ENCODE measurements at places on chromosomes 16 and 17.
A peak's percentile ranks its signal among the peaks of the same experiment; 100 is the strongest.

- DNase-seq = no peak
These were observed 33.3 kb downstream of the PECAM1 start for GRCh38 chr17:64357191-64357981.

DNA sequence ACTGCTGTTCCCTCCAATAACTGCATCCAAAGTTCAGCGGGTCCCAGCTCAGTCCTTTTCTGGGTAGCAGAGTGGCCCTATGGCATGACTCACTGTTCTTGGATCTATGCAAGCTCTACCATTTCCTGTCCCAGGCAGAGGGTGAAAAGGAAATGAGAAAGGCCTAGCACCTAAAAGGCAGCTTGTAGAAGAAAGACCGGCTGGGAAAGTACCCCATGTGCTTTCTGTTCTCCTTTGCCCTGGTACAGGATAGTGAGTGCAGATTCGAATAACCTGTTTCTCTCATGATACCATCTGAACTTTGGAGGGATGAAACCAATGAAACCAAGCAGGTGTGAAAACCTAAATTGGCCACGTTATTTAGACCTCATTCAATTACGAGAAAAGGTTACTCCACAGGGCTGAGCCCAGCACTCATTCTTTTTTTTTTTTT, 12.7 kb upstream of the HASPIN start:
- DNase-seq = peak; percentile 61

- no peak for DNase-seq
These were observed 4.5 kb upstream of the SLC5A11 start for GRCh38 chr16:24841291-24841690.

- peak; percentile 48 for DNase-seq
These were observed 781 bp downstream of the ARHGDIA start for GRCh38 chr17:81870131-81870980.

- no peak for DNase-seq
These were observed 2.6 kb downstream of the SRCIN1 start for GRCh38 chr17:38602956-38603785.

GRCh38 chr17:50495918-50496317, 12.3 kb upstream of the MYCBPAP start:
- DNase-seq = no peak

DNA sequence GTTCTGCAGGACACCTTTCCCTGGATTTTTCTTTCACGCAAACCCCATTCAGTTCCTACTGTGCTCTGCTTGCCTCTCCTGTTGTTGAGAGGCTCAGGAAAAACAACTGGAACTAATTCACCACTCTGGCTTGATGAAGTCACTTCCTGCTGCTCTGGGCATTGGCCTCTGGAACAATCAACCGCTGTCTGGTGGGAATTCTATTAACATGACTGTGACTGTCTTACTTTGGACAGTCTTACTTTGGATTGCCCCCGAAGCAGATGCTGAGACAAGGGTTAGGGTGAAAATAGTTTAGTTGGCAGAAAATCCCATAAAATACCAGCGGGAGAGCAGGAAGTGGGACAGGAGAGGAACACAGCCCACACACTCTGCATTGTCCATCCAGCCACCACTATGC, 90.0 kb upstream of the HSBP1 start:
- no peak for DNase-seq

GRCh38 chr16:4679850-4680636, 13.3 kb upstream of the NUDT16L1 start:
- DNase-seq = no peak

DNA sequence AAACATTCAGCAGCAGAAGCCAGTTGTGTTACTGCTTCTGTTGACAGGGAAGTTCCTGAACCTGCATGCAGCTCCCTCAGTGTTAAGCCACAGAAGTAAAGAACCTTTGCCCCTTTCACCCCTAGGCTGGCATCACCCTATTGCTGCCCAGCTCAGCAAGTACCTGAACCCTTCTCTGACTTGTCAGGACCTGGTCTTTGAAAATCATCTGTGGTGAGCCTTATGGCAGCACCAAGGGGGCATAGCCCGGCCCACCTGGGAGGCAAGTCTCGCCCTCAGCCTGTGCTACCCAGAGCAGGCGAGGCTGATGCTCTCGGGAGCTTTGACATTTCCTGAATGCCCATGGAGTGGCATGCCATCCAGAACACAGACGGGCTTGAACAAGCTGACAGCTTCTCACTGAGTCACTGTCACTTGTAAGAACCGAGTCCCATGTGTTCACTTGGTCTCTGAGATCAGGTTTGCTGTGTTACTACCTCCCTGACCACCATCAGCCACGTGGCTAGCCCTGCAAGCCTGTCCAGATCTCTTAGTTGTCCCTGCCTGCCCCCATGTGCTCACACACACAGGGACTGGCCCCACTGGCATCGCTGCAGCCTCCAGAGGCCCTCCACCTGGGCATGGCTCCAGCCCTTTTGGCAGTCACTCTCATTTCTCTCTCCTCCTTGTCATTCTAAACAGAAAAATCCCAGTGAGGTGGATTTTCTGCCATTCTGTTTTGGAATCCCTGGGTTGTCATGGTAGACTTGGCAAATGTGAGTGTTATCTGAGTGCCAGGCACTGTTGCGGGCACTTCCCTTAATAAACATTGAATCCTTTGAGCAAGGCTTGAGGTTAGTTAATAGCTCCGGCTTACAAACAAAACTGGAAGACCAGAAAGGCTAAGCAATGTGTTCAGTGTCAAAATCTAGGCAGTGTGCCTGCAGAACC, 2.9 kb upstream of the CARMIL2 start:
- DNase-seq = no peak

- no peak for DNase-seq
These were observed 32.8 kb downstream of the CACNA1G start for GRCh38 chr17:50593321-50593720.

- no peak for DNase-seq
These were observed 25.6 kb upstream of the LONP2 start for GRCh38 chr16:48218473-48218872.

- peak; percentile 70 for DNase-seq
These were observed 13.7 kb upstream of the LGALS3BP start for GRCh38 chr17:78993241-78993956.

GRCh38 chr16:46857368-46857945, 26.5 kb upstream of the C16orf87 start:
- no peak for DNase-seq

GRCh38 chr16:25692742-25693508, 1.2 kb downstream of the HS3ST4 start:
- DNase-seq = no peak

DNA sequence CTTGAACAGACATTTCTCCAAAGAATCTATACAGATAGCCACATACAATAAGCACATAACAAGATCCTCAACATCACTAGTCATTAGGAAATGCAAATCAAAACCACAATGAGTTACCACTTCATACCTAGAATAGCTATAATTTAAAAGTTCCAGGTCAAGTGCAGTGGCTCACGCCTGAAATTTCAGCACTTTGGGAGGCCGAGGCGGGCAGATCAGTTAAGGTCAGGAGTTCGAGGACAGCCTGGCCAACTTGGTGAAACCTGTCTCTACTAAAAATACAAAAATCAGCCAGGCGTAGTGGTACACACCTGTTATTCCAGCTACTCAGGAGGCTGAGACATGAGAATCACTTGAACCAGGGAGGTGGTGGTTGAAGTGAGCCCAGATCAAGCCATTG, 19.9 kb downstream of the RANBP10 start:
- DNase-seq = no peak

DNA sequence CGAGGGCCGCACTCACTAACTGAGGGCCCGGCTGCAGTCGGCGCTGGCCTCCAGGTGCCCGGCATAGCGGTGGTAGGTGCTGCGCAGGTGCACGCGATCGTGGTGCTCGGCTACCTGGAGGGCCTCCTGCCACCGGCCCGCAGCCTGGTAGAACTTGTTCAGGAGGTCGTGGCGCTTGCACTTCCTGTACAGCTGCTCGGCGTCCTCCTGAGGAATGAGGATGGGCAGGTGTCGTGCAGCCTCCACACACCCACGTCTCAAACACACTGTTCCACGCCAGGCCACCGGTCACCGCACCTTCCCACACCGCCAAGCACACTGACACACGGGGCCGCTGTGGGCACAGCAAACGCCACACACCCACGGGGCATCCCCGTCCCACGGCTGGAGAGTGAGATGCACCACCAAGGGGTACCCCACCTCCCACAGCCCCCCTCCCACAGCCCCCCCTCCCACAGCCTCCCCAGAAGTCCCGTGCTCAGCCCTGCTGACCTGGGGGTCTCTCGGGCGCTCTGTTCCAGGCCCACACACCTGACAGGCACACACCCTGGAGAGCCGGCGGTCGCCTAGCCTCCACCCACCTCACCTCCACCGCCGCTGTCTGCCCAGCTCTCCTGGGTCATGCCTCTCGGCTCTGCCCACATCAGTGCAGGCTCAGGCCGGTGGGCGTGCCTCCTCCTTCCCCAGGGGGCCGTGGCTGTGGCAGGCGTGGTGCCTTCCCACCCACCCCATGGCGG, 7.4 kb upstream of the TMEM204 start:
- no peak for DNase-seq

- DNase-seq = no peak
These were observed 15.3 kb downstream of the NLK start for GRCh38 chr17:28057731-28058246.

DNA sequence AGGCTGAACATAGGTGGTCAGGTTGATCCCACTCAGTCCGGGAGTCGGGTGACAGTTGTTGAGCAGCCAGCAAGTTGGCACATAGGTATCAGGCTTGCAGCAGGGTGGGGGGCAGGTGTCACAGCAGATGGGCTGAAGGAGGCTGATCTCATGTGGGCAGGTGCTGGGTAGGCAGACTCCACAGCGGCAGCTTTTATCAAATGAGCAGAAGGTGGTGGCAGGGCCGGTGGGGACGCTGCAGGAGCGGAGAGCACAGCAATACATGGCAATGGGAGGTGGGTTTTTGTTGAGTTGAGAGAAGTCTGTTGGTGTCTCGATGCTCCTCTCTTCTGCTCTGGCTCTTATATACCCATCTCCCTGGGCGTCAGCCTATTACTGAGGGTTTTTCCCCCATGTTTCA, at the start of gene KRTAP3-1:
Gene KRTAP3-1, minus strand, starts transcription at position 318 of the 400 bp plus-strand sequence. Its CDS starts 54 bp downstream, at position 264.
- no peak for DNase-seq
